ENCODE measurements at places on chromosomes 16 and 17.

DNA sequence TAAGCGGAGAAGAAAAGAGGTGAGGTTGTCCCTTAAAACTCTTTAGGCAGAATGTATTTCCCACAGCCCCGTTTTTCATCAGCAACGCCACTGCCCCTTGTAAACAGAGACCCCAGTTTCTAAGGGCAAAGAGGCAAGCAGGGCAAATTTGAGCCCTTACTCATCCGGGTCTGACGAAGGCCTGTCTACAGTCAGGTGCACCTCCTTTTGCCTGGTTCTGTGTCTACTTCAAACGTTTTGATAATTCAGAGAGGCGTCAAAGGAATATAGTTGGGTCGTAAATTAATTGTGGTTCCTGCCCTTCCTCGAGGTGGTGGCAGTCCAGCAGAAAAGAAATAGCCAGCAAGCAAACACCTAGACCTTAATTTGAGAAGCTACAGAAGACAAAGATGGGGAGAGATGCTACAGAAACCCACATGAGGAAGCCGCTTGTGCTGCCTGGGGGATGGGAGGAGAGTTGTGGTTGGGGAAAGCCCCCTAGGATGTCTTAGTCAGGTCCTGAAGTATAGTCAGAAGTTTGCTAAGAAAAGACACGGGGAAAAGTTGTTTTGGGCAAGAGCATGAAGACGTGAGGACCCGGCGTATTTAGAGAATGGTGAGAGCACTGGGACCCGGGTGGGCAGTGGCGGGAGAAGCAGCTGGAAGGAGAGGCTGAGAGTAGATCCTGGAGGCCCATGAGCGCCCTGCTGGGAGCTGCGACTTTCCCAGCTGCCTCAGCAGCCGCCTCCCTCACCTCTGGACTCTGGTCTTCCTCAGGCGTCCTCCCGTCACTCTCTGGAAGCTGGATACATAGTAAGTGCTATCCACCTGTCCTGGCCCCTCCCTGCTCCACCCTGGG is 2.4 kb downstream of the FBRS start:
- no peak for DNase-seq

- DNase-seq: no peak
These were observed 50.2 kb downstream of the WSB1 start for GRCh38 chr17:27343977-27344607.

GRCh38 chr16:57128771-57129389 is 36.5 kb downstream of the CPNE2 start:
- no peak for DNase-seq

DNA sequence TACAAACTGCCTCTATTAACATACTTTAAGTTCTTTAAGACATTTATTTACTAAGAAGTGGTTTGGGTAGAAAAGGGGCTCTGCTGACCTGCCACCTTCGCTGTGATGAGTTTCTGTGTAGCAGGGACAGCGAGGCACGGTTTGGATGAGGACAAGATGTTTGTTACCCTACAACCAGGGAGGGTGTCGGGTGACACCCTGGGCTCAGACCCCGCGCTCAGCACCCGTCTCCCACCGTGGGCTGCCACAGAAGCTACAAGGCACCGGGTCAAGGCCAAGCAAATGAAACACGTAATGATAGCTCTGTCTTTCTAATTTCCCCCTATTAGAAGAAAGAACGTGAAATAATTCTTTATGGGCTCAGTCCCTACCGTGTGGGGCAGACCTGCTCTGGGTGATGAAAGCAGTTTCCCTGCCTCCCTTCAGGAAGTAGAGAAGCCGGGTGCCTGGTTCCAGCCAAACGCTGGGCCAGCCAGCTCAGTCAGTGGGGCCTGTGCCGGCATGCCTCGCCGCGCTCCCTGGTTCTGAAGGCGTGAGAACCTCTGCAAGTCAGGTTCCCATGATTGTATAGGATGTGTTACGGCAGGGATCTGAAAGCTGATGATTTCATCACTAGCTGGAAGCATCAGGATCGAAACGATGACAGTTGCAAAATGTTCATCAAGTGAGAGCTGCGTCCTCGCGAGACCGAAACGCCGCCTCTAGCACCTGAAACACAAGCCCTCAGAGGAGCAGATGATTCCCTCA is 3.9 kb downstream of the ZNF750 start:
- DNase-seq: no peak

- DNase-seq: no peak
These were observed 10.8 kb downstream of the P2RX5 start for GRCh38 chr17:3685174-3685573.

DNA sequence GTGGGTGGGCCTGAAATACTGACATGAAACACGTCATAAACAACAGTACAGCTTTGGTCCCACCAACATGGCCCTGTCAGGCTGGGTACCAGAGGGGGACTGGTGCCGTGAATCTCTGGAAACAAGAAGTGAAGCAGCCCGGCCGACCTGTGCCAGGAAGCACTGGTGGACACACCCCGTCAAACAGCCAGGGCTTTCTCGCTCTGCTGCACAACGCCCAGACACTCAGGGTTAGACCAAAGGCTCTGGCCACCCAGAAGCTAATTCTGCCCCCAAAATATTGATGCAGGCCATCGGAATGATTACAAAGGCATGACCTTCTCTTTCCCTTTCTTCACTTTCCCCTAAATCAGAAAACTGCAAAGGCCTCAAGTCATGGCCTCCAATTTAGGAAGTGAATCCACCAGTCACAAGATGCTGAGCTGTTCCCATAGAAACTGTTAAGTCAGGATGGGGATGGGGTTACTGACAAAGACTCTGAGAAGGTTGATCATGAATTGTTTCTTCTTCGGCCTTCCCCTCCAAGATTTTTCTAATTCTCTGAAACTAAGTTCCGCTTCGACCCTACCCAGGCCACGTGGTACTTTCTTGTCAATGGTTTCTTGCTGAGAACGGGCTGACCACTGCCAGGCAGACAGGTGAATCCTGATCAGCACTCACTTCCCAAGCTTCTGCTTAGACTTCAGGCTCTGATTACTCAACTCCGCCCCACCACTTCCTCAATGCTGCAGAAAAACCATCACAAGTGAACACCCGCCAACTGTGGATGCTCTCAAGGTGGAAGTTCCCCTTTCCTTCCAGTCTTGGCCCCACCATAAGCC is 6.7 kb downstream of the PITPNA start:
- DNase-seq: no peak

GRCh38 chr17:41360296-41360995 is 9.2 kb downstream of the KRT33B start:
- DNase-seq: no peak

GRCh38 chr17:59332749-59333377 is 1.4 kb downstream of the YPEL2 start:
- no peak for DNase-seq

DNA sequence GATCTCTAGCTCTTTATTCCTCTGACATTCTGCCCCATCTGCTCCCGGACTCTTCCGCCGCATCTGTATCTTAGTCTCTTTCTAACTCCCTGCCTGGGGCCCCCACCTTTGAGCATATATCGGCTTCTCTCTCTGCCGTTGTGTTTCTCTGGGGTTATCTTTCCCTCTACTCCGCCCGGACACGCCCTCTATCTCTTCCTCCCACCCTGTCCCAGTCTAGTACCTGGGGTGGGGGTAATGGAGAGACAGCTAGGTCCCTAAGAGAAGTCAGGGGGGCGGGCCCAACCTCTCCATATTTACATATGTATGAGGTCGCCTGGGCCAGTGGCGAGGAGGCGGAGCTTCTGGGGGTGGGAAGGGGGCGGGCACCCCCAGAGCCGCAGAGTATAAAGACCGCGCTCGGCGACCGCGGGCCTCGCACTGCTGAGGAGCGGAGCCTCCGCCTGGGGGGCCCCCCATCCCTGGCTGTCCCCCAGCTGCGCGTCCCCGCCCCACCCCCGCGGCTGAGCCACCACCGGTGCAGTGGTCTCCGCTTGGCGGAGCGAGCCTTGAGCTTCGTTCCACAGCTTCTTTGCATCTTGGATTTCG is at the start of gene ATP1B2:
Gene ATP1B2, plus strand, starts transcription at position 418 of the 588 bp plus-strand sequence. CDS start 593 bp downstream, outside the sequence.
- peak; percentile 52 for DNase-seq

DNA sequence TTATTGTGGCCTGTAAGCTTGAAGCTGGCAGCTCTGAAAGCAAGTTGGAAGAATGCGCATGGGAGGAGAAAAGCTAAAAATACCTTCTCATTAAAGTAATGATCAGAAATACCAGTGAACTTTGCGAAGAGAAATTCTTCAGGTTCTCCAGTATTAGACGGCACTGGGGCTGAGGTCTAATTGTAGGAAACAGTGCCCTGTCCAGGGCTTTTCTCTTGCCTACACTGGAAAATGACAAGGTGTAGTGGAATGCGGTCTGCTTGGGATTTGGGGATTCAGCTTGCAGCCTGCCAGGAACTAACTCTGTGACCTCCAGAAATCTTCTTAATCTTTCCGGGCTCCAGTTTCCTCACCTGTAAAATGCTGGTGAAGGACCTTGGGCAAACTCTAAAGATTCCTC is 53.3 kb upstream of the KCNJ16 start:
- no peak for DNase-seq

DNA sequence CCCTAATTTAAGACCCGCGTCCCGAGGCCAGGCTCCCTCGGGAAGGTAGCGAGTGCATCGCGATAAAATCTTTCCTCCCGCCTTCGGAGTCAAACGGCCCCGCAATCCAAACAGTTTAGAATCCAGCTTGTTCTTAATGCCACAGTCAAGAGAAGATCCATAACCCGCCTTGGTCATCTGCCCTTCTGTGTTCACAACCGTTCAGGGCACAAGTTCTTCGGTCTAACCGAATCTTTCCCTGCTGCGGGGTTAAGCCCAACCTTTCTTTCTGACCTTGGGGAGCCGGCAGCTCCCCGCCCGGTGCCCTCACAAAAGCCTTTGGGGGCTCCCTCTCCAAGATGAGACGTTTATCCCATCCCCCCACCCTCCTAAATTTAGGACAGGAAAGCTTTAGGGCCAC is 30.3 kb downstream of the CPSF4L start:
- no peak for DNase-seq

- DNase-seq: no peak
These were observed 15.7 kb downstream of the NOL11 start for GRCh38 chr17:67733449-67733848.

- no peak for DNase-seq
These were observed 536.9 kb downstream of the TMEM114 start for GRCh38 chr16:8053437-8053836.

GRCh38 chr16:71201556-71201955 is 29.0 kb downstream of the HYDIN start:
- no peak for DNase-seq

DNA sequence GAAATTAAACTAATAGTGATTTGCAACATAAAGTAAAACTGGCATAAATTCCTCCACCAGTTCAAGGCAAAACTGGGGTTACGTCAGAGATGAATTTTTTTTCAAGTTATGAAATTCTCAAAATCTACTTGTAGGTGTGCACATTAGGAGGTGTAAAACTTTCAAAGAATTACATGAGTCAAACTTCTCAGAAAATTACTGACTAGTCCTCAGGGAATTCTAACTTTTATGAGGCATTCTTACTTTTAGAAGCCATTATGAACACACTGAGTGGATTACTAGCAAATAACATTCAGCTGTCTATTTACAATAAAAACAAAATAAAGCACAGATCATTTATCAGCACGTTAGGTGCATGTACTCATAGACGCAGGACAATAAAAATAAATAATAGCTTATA is 348.7 kb downstream of the CDH11 start:
- no peak for DNase-seq

DNA sequence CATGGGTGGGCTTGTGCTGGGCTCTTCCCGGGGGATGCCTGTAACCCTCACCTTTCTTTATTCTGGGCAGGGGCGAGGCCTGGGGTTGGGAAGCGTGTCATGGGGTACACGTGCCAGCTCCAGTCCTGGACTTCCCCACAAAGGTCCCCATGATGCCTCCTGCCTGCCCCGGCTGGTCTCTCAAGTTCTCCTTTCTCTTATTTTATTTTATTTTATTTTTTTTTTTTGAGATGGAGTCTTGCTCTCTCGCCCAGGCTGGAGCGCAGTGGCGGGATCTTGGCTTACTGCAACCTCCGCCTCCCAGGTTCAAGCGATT is 8.6 kb downstream of the ATP2A3 start:
- DNase-seq: no peak

GRCh38 chr17:3915581-3915994 is 677 bp downstream of the P2RX1 start:
- no peak for DNase-seq

Data from stimulated activated CD8-positive, alpha-beta memory T cell treated with anti-CD3 and anti-CD28 coated beads, Interleukin-7, amount 100 ng/mL, for 1 hour (primary cell).